ENCODE measurements at places on chromosomes 16 and 17. TPM values are rescaled to one million over a fixed set of nuclear protein-coding genes. Genes with fewer than 3 reads are reported as not detected.
A peak's percentile ranks its signal among the peaks of the same experiment; 100 is the strongest.

DNA sequence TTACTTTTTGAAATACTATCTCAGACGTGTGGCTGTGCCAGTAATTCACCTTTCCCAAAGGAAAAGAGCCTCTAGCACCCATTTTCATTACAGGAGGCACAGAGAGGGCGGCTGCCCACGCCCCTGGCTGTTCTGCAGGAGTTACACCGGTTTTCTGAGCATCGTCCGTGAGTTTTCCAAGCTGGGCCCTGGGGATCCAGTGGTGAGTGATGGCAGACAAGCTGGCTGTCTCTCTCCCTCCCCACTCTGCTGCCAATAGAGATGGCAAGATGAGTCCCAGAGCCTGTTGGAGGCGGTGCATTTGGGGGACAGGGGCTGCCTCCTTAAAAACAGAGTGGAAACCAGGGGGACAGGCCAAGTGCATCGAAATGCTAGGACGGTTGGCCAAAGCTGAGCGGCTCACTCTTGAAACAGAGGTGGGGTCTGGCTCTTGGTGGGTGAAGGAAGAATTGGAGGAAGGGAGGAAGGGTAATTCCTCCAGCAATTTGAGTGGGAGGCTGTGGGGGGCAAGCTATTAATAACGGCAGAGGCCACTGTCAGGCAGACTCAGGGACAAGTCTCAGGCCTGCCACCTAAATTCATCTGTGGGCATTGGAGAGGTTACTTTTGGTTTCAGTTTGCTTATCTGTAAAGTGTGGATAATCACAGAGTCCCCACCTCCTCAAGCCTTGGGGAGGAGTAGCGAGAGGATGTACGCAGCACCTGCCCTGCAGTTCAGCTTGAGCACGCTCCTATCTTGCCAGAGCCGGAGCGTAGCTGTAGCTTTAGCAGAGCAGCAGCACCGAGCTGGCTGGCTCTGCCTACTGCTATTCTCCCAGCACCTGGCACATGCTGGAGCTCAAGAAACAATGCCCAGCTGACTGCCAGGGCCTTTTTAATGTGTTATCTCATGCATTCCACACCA lies 7.5 kb upstream of the NOS2 start:
- H3K4me1 ChIP-seq, result peaks cover 13% of the 10 kb centered on the region
- no peaks in the 10 kb centered on the region for H3K27me3 ChIP-seq
- no peak overlapping the region for H3K27ac ChIP-seq
- no peak for DNase-seq
- H3K4me3 ChIP-seq, result no peak overlapping the region

DNA sequence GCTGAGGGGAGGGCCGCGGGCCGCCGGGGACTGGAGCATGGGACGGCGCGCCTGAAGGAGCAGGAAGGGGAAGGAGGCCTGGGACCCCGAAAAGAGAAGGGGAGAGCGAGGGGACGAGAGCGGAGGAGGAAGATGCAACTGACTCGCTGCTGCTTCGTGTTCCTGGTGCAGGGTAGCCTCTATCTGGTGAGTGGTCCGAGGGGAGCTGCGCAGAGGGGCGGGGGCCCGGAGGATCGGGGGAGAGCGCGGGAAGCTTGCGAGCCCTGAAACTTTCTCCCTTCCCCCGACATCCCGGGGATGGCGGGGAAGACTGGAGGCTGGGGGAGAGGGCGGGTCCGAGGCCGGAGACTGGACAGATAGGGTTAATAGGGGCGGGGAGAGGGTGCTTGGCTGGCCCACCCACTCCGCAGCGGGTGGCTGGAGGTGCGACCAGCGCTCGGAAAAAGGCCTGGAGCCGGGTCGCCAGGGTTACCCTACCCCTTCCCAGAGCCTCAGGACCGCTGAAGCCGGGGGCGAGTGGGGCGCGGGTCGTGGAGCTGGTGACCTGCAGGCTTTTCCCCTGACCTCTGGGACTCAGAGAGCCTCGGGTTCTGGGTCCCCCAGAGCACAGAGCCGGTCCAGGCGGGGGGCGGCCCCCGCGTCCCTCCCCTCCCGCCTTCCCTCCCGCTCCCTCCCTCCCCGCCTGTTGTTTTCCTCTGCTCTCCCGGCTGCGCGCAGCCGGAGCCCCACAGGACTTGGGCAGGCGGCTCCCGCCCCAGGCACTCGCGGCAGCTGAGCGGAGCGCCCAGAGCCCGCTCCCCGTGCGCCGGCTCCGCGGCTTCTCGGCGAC lies 631 bp downstream of the NXPH3 start:
- peaks cover 16% of the 10 kb centered on the region for H3K36me3 ChIP-seq
- H3K4me3 ChIP-seq, result peak overlapping the region; percentile 56
- H3K27me3 ChIP-seq, result peaks cover 41% of the 10 kb centered on the region
- peak; percentile 19 for DNase-seq
- H3K27ac ChIP-seq, result no peak overlapping the region

GRCh38 chr17:17144916-17145665 lies 61.0 kb downstream of the PLD6 start:
- peaks cover 38% of the 10 kb centered on the region for H3K4me1 ChIP-seq
- H3K27me3 ChIP-seq, result no peaks in the 10 kb centered on the region
- no peak overlapping the region for H3K27ac ChIP-seq
- peaks cover 81% of the 10 kb centered on the region for H3K36me3 ChIP-seq

GRCh38 chr17:77456271-77456950 lies 315.6 kb downstream of the SEC14L1 start:
- H3K4me1 ChIP-seq, result peaks cover 94% of the 10 kb centered on the region
- peaks cover 40% of the 10 kb centered on the region for H3K36me3 ChIP-seq
- no peaks in the 10 kb centered on the region for H3K27me3 ChIP-seq
- DNase-seq, result no peak
- no peak overlapping the region for H3K4me3 ChIP-seq

DNA sequence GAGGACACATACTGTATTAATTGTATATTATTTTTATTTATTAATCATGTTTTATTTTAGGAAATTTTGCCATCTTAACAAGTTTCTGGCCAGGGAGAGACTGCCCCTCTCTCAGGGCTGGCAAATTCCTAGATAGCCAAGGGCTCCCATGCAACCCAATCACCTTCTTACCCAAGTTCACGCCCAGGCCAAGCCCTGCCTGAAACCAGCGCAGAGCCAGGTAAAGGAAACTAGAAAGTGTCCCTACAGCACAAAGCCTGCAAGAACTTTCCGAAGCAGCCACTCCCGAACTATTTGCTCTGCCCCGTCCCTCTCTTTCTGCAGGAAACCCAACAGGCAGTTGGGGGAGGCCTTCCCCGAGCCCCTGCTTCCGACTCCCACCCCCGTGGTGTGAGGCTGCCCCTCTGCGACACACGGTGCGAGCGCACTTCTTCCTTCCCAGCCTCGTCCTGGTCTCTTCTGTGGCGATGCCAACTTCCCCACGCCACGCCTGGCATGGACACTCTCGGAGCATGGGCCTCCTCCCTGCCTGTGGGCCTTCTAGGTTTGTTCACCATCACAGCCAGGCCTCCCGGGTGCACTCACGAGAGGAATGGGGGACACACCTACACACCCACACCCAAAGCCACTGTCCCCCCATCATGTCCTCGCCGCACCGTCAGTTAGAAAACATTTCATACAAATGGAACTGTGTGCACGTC lies 100.4 kb downstream of the ZNF778 start:
- peaks cover 78% of the 10 kb centered on the region for H3K4me1 ChIP-seq
- H3K36me3 ChIP-seq, result peaks cover 41% of the 10 kb centered on the region
- H3K27ac ChIP-seq, result no peak overlapping the region
- DNase-seq, result no peak

DNA sequence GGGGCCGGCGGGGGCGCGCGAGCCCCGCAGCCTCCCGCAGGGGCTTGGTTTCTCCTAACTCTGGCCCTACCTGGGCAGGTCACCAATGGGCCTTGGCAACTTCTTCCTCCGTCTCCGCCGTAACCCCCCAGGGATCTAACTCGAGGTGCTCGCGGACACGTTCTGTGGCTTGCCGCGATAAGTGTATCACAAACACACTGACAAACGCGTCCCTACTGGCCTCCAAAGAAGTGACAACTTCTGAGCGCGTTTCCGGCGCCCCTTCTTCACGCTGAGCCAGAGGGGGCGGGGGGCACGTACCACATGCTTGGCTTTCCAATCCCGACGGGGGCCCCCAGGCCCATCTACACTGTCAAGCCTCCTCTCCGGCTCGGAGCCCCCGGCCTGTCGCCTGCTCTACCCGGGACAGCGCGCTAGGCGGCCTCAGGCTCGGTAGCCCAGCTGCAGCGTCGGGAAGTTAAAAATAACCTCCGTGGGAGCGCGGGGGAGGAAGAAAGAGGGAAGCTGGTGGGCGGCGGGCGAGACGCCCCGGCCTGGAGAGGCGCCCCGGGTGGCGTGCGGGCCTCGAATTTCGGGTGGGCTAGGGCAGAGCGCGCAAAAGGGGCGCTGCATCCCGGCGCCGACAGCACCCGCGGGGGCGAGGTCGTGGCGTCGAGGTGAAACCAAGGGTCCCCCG lies 725 bp upstream of the SPHK1 start:
- DNase-seq, result no peak
- peak overlapping the region; percentile 58 for H3K4me3 ChIP-seq
- H3K27ac ChIP-seq, result peak overlapping the region; percentile 84
- H3K36me3 ChIP-seq, result peaks cover 23% of the 10 kb centered on the region
- H3K27me3 ChIP-seq, result peaks cover 37% of the 10 kb centered on the region

GRCh38 chr16:88613911-88614817 lies 24.2 kb upstream of the IL17C start:
- H3K36me3 ChIP-seq, result peaks cover 81% of the 10 kb centered on the region
- peaks cover 33% of the 10 kb centered on the region for H3K4me1 ChIP-seq
- DNase-seq, result no peak
- no peak overlapping the region for H3K4me3 ChIP-seq
- H3K27me3 ChIP-seq, result no peaks in the 10 kb centered on the region

DNA sequence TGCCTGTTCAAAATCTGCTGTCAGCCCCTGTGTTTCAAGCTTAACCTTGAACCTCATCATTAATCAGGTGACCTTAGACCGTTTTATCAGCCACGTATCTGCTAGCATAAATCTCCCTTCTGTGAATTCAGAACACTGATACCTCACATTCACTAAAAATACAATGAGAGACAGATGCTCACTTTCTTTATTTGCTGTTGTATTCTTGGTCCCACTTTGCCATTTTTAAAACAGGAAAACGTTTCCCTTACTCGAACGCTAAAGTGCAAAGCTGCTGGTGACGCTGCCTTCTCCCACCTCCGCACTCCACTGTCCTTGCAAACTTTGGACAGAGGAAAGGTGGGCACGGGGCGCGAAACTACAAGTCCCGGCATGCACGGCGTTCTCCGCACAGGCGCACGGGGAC lies 220 bp upstream of the ARHGAP44 start:
- DNase-seq, result no peak
- H3K4me1 ChIP-seq, result peaks cover 7% of the 10 kb centered on the region
- H3K27me3 ChIP-seq, result peaks cover 16% of the 10 kb centered on the region
- H3K27ac ChIP-seq, result no peak overlapping the region

DNA sequence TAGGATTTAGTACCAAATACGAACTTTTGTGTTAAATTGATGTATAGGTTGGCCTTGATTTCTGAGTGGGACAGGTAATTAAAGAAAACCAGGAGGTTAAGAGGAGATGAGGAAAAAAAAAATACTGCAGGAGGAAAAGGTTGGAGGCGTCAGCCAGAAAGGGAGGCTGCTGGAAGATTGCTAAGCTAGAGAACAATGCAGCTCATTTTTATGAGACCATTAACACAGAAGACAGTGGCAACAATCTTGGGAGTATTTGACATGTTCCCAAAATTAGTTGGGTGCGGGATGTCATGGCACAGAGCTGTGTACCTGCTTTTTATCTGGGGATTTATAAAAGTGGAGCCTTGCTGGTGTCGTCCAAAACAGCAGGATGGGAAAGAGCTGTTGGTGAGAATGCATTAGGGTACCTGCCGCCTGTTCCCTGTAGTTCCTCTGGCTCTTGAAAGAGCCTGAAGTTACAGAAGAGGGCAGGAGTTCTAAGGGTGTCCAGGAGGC lies 229.3 kb downstream of the RBFOX1 start:
- no peak overlapping the region for H3K27ac ChIP-seq
- H3K36me3 ChIP-seq, result no peaks in the 10 kb centered on the region
- no peaks in the 10 kb centered on the region for H3K27me3 ChIP-seq
- H3K4me1 ChIP-seq, result no peaks in the 10 kb centered on the region

DNA sequence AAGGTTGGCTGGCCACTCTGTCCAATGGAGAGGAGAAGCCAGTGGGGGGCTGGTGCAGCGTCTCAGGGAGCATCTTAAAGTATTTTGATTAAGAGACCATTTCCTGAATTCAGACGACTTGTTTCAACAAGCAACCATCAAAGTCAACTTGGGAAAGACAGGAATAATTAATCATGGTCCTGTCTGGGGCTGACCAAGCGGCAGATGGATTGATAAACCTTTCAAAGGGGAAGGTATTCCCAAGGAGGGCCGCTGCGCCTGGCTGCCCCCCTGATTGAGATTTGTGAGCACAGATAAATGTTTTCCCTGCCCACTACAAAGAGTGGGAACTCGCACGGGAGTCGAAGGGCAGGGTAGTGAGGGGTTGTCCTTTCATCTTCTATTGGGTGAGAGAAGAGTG lies 47.5 kb downstream of the HNF1B start:
- H3K27ac ChIP-seq, result no peak overlapping the region
- no peak overlapping the region for H3K4me3 ChIP-seq
- DNase-seq, result no peak
- peaks cover 5% of the 10 kb centered on the region for H3K36me3 ChIP-seq
- no peaks in the 10 kb centered on the region for H3K4me1 ChIP-seq

DNA sequence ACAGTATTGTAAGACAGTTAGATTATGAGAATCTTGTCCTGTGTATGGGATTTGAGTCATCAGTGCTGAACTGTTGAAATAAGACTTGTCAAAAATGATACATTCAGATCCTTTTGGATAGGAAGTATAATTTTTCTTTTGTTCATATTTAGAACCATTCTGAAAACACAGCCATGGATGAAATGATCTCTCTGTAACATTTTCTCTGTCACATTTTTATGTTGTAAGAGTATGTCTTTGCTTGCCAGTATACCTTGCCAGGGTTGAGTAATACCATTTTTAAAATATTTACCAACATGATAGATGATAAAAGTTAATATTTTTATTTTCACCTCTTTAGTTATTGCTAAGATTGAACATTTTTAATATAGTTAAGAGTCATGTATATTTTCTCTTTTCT lies 45.0 kb downstream of the NSRP1 start:
- no peaks in the 10 kb centered on the region for H3K27me3 ChIP-seq
- no peak overlapping the region for H3K27ac ChIP-seq
- DNase-seq, result no peak
- peaks cover under 1% of the 10 kb centered on the region for H3K36me3 ChIP-seq
- H3K4me3 ChIP-seq, result no peak overlapping the region
- H3K4me1 ChIP-seq, result no peaks in the 10 kb centered on the region

Gene FDXR
- 9.6 TPM for polyA plus RNA-seq

Gene PERCC1
- not detected for polyA plus RNA-seq

Gene SKAP1
- polyA plus RNA-seq, result 32.3 TPM

Gene TBC1D3
- 0.24 TPM for polyA plus RNA-seq

Gene KRT36
- polyA plus RNA-seq, result not detected

Data from spinal cord (tissue), 10 donors.